Esophagus squamous epithelium (tissue), 5 donors: ENCODE measurements at places on chromosomes 2 and 18.

- DNase-seq: no peak
These were observed 414.4 kb upstream of the ACVR2A start for GRCh38 chr2:147430408-147430807.

GRCh38 chr18:33469699-33470098 is 29.2 kb upstream of the CCDC178 start:
- no peak for DNase-seq

DNA sequence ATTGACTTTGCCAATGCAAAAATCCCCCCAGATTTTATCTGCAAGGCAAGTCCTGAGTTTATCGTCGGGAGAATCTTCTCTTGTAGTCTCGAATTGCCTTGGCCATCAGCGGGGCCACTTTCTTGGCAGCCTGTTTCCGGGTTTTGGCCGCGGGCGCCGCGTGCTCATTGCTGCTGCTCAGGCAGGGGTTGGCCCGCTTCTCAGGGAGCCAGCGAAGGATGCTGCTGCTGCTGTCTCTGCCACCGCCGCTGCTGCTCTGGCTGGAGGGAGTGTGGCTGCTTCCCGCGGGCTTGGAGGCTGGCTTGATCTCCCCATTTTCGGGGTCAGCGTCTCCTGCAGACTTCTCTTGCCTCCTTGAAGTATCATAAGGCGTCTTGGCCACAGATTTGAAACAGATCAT is 2.5 kb downstream of the ELOA2 start:
- no peak for DNase-seq

DNA sequence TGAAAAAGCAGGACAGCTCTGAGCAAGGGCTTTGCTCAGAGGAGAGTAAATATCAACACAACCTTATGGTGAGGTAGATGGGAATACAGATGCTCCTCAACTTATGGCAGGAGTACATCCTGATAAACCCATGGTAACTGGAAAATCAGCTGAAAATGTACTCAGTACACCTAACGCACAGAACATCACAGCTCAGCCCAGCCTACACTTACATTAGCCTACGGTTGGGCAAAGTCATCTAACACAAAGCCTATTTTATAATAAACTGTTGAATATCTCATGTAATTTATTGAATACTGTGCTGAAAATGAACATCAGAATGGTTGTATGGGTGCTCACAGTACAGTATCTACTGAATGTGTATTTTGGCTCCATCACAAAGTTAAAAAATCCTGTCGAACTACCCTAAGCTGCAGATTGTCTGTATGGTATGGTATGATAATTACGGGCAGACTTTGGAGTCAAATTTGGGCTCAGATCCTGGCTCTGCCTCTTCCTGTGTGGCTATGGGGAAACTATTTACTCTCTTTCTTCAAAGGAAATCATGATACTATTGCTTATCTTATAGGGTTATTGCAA is 120.3 kb upstream of the LYPD1 start:
- no peak for DNase-seq

DNA sequence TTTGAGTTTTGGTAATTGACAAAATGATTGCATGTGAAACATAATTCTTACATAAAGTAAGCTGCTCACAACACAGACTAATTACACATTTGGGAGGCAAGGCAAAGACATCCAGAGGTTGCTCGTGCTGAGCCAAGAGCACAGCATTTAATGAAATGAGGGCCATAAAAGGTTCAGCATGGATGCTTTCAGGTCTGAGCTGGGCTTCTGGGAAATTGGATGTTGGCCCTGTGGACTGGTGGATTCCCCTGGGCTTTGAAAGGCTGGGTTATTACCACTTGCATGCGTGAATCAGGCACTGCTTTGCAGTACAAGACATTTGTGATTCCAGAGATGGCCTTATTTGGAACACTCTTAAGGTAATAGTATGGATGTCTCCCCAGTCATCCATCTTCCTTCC is 533.5 kb upstream of the NRP2 start:
- no peak for DNase-seq

GRCh38 chr2:83959266-83959665 is 499.8 kb downstream of the SUCLG1 start:
- no peak for DNase-seq

DNA sequence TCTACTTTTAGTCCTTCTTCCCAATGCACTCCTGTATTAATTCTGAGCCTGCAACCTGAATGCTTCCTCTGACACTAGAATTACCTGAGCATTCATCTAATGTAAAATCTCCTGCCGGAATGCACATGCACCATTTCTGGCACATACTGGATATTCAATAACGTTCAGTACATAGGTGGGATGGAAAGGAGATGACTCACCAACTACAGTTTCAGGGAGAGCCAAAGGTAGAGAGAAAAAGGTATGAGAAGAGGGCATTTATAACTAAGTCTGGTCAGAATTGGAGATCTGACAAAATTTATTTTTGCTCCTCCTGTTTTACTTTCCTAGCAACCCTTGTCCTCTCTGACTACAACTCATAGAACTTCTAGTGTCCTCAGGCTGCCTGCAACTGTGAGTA is 1954.1 kb upstream of the CELF4 start:
- no peak for DNase-seq

GRCh38 chr18:45467293-45467692 is 148.0 kb upstream of the SLC14A2 start:
- no peak for DNase-seq

GRCh38 chr2:82819951-82820350 is 1639.1 kb downstream of the SUCLG1 start:
- DNase-seq: no peak

DNA sequence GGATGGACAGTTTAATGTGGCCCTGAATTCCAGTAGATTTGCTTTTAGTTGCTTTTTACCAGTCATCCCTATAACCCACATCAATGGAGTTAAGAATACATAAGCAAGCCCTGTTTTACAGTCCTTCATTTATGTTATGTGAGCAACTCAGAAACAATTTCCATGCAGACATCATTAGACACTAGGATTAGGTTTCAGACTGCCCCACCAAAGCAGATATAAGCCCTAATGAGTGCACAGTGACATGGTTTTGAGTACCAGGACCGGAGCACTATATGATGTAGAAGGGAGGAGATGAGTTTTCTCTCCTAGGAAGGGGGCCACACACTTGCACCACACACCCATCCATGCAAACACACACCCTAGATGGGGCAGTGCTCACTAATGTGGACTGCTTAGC is 15.5 kb downstream of the KCNS3 start:
- no peak for DNase-seq

- DNase-seq: no peak
These were observed 10.1 kb downstream of the NTSR2 start for GRCh38 chr2:11659851-11660250.

- no peak for DNase-seq
These were observed 39.2 kb downstream of the GREB1 start for GRCh38 chr2:11572996-11573395.

GRCh38 chr2:188984065-188984491 is 9.9 kb downstream of the COL3A1 start:
- no peak for DNase-seq

GRCh38 chr2:181540421-181540820 is 83.2 kb downstream of the ITGA4 start:
- no peak for DNase-seq

- DNase-seq: no peak
These were observed 425.9 kb downstream of the SPAG16 start for GRCh38 chr2:213710164-213710563.

- no peak for DNase-seq
These were observed 87.8 kb downstream of the DIS3L2 start for GRCh38 chr2:232049350-232049749.

DNA sequence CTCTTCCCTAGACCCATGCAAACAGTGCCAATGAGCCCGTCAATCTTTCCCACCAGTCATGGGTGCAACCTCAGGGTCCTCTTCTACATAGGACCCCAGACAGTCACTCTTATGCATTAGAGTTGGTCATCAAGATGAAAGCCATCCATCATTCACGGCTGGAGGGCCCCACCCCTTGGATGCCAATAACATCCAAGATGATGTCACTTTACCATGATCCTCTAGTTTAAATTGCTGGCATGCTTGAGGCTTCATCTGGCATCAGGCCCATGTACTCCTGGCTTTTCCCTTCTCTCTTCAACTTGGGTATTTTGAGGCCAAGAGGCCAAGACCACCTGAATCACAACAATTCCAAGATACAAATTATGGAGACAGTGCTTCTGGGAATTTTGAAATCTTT is 91.1 kb upstream of the MAPK4 start:
- no peak for DNase-seq

DNA sequence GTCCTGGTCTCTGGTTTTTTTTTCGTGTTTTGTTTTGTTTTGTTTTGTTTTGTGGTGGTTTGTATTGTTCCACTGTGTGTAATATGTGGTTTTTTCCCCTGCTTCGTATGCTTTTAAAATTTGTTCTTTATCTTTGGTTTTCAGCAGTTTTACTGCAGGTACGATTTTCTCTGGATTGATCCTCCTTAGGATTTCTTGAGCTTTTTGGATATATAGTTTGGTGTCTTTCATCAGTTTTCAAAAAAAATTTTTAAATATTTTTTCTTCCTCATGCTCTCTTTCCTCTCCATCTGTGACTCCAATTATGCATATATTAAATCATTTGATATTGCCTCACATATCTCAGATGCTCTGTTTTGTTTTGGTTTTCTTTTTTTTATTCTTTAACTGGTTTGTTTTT is 78.0 kb downstream of the SPOPL start:
- DNase-seq: no peak

GRCh38 chr2:151945186-151945585 is 117.0 kb upstream of the ARL5A start:
- DNase-seq: no peak

GRCh38 chr18:24094561-24094960 is 44.3 kb upstream of the CABYR start:
- DNase-seq: no peak

- DNase-seq: no peak
These were observed 206.1 kb downstream of the ZFP36L2 start for GRCh38 chr2:43020296-43020695.

- DNase-seq: no peak
These were observed 26.8 kb downstream of the PRELID3A start for GRCh38 chr18:12434541-12434929.

DNA sequence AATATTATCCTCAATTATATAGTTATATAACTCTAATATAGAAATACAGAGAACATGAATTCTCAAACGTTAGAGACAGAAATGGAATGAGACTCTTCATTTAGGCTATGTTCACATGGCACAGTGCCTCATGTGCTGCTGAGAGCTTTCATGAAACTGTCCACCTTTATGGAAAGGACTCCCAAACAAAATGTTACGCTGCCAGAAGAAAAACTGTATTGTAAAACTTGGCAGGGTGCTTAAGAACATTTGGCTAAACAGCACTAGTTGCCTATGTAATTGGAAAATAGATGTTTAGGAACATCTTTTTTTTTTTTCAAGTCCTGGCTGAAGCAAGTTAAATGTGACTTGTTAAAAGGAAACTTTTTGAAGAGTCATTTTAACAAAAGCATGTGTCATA is 396.0 kb downstream of the ERBB4 start:
- DNase-seq: no peak

DNA sequence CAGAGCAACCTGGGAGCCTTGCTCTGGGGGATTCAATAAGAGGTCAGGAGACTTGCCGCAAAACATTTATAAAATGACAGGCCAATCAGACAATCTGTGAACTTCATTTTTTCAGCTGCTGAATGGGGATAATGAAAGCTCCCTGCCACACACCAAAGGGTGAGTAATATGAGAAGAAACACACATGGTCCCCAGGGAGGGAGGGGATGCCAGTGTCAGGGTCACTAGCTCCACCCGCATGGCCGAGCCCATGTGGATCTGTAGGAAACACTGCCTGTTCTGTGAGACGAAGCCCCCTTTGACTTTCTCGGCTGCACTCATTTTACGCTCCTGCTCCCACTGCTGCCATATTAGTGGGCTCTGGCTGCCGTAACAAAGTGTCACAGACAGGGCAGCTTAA is 521.0 kb upstream of the RAB6C start:
- DNase-seq: no peak

DNA sequence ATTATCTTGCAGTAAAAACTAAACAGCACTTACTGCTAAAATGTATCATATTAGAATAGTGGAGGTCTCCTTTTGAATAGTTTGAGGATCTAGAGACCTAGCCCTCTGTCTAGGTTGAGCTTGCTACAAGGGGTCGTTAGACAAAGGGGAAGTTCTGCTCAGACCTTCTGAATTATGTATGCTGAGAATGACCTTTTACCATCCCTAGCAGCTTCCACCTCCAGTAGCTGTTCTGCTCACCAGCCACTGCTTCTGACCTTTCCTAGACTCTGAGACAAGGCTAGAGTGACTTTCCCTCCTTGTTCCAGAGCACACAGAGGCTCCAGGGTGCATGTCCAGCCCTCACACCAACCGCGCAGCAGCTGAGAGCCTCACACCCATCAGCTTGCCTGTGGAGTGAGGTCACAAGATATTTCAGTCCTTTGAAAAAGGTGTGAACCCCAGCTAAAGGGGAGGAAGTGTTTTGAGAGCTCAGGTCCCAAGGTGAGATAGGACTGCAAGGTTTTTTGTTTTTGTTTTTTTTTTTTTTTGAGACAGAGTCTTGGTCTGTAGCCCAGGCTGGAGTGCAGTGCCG is 289.3 kb upstream of the TNP1 start:
- DNase-seq: no peak

DNA sequence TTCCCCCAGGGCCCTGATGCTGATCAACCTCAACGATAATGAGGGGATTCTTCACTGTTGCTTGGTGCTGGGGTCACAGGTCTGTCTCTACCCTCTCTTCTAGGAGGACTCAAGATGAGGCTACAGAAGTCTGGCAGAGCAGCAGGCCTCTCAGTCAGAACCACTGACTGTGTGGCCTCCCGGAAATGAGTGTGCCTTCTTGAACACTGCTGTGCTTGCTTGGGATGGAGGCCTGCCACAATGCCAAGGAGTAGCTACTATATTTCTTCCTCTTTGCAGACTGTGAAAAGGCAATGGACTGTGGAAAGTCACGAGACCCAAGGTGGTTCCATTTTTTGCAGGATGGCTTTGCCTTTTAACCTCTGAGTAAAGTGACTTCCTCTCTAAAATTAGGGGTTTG is 5.8 kb upstream of the HOXD1 start:
- no peak for DNase-seq

DNA sequence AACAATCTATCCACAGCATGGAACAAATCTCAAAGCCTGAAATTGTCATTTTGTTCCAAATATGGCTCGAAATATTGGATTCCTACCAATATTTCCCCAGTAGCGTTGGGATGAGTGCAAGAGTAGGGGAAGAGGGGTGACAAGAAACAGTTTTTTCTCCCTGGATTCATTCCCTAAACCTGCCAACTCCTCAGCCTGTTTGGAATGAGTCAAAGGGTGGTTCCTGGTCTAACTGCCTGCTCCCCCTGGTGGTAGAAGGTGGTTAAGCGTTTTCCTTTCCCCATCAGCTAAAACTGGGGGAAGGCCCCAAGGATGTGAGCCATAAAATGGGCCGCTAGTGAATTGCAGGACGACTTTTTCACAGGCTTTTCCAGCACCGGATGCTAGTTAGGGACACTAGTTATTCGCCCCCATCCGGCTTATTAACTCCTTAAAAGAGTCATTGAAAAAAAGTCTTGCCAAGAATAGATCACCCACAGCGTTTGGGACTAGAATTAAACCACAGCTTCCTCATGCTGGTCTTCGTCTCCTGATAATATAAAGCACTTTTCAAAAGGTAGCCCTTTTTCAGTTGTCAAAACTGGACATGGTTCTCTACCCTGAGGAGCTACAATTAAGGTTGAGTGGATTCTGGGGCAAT is 72.5 kb downstream of the DHRS9 start:
- DNase-seq: no peak

- no peak for DNase-seq
These were observed 80.8 kb downstream of the EHD3 start for GRCh38 chr2:31314761-31315160.

GRCh38 chr2:20050646-20051531 is 539 bp downstream of the LAPTM4A start:
- DNase-seq: no peak

GRCh38 chr2:72145289-72145657 is 2.4 kb downstream of the CYP26B1 start:
- DNase-seq: no peak
